ENCODE measurements at places on chromosomes 7 and 10.

- DNase-seq: no peak
These were observed 28.2 kb upstream of the ADCYAP1R1 start for GRCh38 chr7:31023877-31024276.

- no peak for DNase-seq
These were observed 427.4 kb downstream of the GATA3 start for GRCh38 chr10:8481718-8482504.

DNA sequence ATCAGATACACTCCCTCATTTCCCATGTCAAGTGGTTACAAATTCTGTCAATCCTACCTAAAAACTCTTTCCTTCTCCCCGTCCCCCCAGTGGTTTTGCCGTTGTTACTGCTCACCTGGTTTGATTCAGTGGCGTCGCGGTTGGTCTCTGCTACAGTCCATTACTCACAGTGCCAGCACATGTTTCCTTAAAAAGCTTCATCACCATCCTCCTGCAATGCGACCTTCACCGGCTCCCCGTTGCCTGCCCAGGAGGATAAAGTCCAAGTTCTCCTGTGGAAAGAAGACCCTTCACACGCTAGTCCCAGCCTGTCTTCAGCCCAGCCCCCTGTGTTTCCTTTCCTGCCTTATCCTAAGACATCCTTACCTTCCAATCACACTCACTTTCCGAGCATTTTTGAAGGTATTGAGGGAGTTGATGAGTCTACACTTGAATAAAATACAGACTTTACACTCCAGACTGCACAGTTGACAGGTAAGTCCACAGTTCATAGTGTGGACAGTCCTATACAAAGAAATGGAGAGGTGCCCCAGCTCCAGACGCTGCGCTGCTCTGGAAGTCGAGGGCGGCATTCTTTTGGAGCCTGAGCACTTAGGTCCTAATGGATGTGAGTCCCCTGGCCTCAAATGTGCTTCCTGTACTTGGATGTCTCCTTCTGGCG, 3.4 kb upstream of the LARP4B start:
- no peak for DNase-seq

GRCh38 chr10:104307576-104308438, 30.5 kb downstream of the ITPRIP start:
- no peak for DNase-seq

DNA sequence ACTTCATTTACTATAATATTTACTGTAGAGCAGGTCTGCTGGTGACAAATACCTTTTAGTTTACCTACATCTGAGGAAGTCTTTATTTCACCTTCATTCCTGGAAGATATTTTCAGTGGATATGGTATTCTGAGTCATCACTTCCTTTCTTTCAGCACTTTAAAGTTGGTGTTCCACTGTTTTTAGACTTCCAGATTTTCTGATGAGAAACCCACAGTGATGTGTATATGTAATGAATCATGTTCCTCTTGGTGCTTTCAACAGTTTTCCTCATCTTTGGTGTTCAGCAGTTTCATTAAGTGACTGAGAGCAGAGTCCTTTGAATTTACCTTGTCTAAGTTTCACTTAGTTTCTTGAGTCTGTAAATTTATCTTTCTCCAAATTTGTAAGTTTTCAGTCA, 36.4 kb downstream of the COPG2 start:
- DNase-seq: peak; percentile 51

- peak; percentile 13 for DNase-seq
These were observed 163.7 kb downstream of the DIP2C start for GRCh38 chr10:525565-526315.

DNA sequence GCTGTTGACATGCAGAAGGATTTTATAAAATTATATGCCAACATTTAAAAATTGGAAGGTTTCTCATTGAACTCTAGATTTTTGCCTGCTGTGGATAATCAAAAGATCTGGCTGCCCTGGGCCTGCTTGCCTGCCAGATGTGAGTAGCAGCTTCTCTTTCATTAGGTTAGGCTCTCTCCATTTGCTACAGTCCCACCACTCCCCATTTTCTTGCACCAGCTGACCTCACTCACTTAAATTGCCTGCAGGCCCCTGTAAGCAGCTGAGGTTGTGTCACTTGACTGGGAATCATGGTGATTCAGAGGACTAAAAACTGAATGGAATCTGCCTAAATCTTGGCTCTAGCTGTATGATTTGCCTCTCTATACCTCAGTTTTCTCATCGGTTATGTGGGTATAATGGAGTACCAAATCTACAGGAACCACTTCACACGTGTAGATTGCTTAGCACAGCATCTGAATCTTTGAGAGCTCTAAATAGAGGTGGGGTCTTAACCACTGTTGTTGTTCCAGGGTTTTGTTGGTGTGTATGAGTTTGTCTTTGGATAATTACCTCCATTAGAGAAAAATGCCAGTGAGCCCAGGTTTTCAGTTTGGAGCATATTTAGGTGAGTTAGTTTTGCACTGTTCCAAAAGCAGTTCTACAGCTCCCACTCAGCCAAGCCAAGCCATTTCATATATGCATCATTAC, 18.6 kb upstream of the RAPGEF5 start:
- peak; percentile 45 for DNase-seq

- no peak for DNase-seq
These were observed 176.0 kb downstream of the ARID5B start for GRCh38 chr10:62077330-62078015.

DNA sequence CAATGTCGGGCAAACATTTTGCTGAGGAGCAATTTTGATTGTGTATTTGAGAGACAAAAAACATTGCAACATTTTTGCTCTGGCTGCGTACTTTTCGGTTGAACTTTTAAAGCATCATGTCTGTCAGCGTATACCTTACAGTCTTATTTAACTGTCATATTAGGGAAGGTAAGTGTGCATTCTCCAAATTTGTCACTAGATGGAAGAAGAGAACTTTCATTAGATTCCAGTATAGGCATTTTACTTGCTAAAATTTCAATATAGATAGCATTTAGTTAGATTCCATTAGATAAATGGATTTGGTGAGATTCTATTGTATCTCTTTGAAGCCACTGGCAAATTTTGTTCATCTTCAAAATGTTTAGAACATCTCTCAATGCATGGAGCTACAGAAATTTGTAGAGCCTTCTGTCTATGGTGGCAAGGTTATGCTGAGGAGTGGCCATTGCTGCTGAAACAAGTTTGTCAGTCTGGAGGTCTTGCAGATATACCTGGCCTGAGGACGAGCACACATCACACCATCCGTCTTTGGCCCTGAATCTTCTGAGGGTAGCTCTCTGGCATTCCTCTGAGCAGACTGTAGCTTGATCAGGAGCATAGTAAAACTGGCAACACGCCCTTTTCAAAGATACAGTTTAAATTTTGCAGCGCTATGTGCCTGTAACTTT, 437.5 kb upstream of the MBL2 start:
- DNase-seq: no peak

DNA sequence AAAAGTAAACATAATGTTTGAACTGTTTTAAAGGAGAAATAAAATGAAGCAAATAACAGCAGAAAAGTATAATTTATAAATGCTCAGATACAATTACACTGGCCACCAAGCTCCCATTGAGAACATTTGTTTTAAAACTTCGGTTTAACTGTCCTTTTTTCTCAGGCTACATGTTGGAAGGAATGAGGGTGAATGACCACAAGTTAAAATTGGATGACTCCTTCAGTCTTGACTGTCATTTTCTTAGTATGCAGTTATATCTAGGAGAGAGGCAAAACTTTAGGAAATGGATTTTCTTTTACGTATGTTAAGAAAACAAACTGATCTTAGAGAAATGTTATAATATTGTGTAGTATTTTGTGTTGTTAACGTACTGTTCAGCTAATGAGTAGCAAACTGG, 5.0 kb downstream of the TRIM24 start:
- DNase-seq: no peak

GRCh38 chr7:17274551-17275245, 23.8 kb upstream of the AHR start:
- peak; percentile 80 for DNase-seq

- DNase-seq: peak; percentile 34
These were observed 53.4 kb upstream of the CYP2C18 start for GRCh38 chr10:94630017-94630688.

GRCh38 chr7:117273814-117274225, 49.0 kb downstream of the WNT2 start:
- no peak for DNase-seq

DNA sequence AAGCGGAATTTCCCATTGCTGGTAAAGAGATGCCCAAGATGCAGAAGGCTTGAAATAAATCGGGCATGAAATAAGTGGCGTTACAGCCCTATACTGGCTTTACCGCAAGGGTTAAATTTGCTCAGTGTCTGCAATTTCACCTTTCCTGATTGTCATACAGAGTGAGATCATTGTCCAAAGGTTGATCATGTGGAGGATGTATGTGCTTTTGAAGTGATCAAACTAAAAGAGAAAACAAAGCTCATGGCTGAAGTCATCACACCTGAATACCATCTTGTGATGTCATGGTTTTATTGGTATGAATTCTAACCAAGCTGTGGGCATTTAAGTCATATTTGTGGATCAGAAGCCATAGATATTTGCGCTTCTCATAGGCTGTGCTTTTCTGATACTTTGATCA, 635.5 kb downstream of the AUTS2 start:
- DNase-seq: no peak

DNA sequence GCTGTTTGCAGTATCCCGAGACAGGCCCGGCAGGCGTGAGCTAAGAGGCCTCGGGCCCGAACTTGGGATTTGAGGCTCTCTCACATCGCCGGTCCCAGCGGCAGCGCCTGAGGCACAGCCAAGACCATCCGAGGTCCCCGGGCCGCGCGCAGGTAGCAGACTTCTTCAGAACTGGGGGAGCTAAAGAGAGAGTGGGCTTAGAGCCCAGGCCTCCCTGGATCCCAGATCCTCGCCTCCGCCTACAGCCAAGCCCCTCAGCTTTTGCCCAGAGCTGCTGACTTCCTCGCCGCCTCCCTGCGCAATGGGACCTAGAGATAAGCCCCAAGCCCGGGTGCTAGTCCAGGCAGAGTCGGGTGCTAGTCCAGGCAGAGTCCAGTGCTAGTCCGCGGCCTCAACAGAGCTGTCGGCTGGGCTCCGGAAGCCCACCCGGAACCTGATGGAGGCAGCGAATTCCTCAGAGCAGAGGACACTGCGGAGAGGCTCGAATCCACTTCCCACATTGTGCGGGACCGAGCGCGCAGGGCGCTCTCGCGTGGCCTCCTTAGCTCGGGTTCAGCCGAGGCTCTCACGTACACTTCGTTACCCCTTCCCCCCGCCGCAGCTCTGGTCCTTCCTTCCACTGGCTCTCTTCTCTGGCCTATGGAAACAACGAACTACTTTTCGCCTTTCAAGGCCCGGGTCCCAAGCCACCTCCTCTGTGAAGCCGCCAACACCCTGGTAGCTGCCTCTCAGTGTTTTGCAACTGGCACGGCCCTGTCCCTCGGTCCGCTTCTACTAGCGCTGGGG, 5.8 kb downstream of the LBX1 start:
- no peak for DNase-seq

DNA sequence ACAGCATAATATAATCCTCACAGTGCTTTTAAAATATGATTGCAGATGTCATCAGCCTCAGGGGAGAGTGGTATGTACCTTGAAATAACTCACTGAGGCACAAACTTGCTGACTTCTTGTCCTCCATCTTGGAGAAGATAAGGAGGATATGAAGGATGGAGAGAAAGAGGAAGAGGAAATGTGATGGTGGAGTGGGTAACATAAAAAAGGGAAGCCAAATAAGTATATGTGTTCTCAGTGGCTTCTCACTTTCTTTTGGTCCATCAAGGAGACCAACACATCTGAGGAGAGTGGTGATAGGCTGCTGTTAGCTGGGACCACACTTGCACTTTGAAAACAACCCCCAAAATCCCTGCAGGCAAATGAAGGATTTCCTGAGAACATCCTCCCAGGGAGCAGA, 21.6 kb upstream of the ZNF37A start:
- no peak for DNase-seq
